ENCODE measurements at places on chromosomes 11 and 22. TPM values are rescaled to one million over a fixed set of nuclear protein-coding genes. Genes with fewer than 3 reads are reported as not detected.

The ENDOD1 gene
- 12.0 TPM for total RNA-seq

DNA sequence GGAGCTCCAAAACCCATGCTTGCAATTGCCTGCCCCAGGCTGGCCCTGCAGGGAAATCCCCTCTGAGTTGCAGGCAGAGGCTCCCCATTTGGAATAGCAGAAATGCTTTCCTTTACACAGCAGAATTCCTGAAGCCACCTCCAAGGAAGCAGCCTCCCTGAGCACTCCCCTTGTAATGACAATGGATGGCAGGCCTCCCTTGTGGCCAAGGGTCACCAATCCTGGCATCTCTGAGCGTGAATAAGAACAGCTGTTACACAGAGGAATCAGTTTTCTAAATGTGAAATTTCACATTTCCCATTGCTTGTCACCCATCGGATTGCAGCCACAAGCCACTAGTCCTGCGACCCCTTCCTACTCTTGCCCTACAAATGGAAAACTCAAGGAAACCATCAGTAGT is 107.6 kb downstream of the GALNT18 start:
- no peak overlapping the region for H3K27ac ChIP-seq
- peaks cover 7% of the 10 kb centered on the region for H3K4me1 ChIP-seq
- H3K36me3 ChIP-seq, result no peaks in the 10 kb centered on the region
- H3K4me3 ChIP-seq, result no peak overlapping the region

DNA sequence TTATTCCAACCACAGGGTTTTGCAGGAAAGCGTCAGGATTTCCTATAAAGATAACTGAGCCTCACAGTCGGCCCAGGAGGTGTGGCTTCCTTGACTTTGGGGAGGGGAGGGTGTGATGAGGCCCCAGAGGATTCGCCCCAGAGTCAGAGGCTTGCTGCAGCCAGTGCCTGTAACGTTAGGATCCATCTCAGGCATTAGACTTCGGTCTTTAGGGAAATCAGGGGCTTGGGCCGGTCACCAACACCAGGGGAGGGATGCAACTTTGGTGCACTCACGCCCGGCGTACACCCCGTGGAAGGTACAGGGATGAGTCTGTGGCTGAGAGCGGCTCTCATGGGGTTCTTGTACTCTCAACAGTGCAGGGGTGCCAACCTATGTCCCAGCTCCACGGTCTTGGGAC is 5.7 kb upstream of the ANO1 start:
- H3K4me1 ChIP-seq, result peaks cover 14% of the 10 kb centered on the region
- DNase-seq, result peak; percentile 58
- no peak overlapping the region for H3K27ac ChIP-seq
- H3K36me3 ChIP-seq, result peaks cover 3% of the 10 kb centered on the region
- H3K4me3 ChIP-seq, result no peak overlapping the region

- H3K27ac ChIP-seq, result peak overlapping the region; percentile 80
- peak overlapping the region; percentile 74 for H3K4me3 ChIP-seq
- DNase-seq, result no peak
- H3K4me1 ChIP-seq, result peaks cover 15% of the 10 kb centered on the region
- no peaks in the 10 kb centered on the region for H3K36me3 ChIP-seq
Measured at GRCh38 chr11:117511931-117512539, 184.4 kb downstream of the CEP164 start.

Data from type B pancreatic cell (in vitro differentiated cells).